Aorta (tissue), 5 donors: ENCODE measurements at places on chromosomes 7 and 10.

GRCh38 chr7:101488826-101489572 lies 126.3 kb downstream of the COL26A1 start:
- H3K27me3 ChIP-seq: no peaks in the 10 kb centered on the region
- H3K4me1 ChIP-seq: no peaks in the 10 kb centered on the region
- H3K4me3 ChIP-seq: no peak overlapping the region
- no peak for DNase-seq
- no peak overlapping the region for H3K27ac ChIP-seq
- no peaks in the 10 kb centered on the region for H3K36me3 ChIP-seq

DNA sequence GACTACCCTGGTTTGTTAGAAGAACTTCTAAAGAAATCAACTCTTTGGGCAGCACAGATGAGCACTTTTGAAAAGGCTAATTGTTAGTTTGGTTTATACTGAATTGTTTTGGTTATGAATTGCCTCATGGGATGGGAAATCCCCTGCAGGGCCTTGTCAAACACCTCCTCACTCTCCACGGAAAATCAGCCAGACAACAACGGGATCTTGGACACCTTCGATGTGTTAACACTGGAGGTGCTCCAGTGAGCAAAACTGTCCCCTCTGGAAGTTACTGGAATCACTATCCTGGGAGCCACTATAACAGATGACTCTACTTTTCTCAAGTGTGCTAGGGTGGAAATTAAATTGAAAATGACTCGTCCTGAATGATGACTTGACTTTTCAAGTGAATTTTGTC lies 38.7 kb downstream of the CDK6 start:
- no peak for DNase-seq
- H3K4me1 ChIP-seq: peaks cover 3% of the 10 kb centered on the region
- no peaks in the 10 kb centered on the region for H3K36me3 ChIP-seq
- H3K27me3 ChIP-seq: no peaks in the 10 kb centered on the region
- no peak overlapping the region for H3K27ac ChIP-seq

DNA sequence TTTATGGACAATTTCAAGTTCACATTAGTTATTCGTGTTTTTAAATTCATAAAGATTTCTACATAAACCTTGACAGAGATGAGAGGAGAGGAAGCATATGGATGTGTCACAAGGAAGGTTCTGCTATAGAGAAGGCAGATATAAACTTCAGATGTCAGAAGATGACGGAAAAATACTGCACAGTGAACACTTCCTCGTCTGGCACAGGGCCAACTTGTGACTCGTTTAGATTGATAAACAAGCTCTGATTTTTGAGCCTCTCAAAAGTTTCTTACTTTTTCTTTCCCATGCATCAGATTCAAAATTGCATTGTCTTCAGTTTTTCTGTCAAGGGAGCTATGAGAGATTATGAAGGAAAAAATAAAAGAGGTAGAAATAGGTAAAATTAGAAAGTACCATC lies 156.4 kb upstream of the MINDY3 start:
- H3K4me1 ChIP-seq: no peaks in the 10 kb centered on the region
- H3K36me3 ChIP-seq: no peaks in the 10 kb centered on the region
- H3K4me3 ChIP-seq: no peak overlapping the region
- H3K27me3 ChIP-seq: no peaks in the 10 kb centered on the region
- DNase-seq: no peak
- no peak overlapping the region for H3K27ac ChIP-seq

DNA sequence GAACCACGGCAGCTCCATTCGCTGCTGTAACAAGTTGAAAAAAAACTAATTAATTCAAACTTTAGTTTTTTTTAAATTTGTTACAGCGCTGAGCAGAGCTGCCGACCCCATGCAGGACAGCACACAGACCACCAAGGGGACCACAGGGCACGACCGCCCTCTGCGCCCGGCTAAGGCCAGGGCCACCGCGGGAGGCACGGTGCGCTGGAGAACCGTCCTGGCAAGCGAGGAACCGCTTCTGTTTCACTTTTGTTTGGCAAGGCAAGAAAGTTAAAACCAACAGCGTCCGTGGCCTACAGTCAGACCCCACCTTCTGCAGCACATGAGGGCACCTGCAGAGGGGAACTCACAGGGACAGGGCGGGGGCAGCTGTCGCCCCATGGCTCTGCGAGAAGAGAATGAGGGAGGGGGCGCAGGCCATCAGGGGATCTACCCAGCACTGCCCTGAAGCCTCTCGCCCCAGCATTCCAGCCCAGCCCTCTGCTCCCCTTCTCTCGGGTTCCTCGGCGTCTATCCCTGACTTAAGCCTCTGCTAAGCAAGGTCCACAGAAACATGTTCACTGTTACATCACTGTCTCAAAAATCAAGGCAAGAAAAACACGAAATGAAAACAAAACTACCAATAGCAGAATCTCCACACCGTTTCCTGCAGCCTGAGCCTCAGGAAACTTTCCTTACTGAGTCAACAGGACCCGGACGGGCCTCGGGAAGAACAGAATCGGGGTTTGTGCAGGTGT lies 204.4 kb downstream of the DIP2C start:
- peak; percentile 63 for DNase-seq
- no peaks in the 10 kb centered on the region for H3K27me3 ChIP-seq
- peak overlapping the region; percentile 7 for H3K4me3 ChIP-seq
- H3K36me3 ChIP-seq: no peaks in the 10 kb centered on the region
- H3K27ac ChIP-seq: peak overlapping the region; percentile 36
- no peaks in the 10 kb centered on the region for H3K4me1 ChIP-seq

GRCh38 chr7:75772081-75773077 lies at the start of gene CCL26:
Gene CCL26, minus strand, starts transcription at chr7:75772211. Its CDS starts 35 bp downstream, at chr7:75772176.
- no peak within 1 kb of the TSS for H3K27ac ChIP-seq
- DNase-seq: peak; percentile 79
- H3K4me3 ChIP-seq: no peak within 1 kb of the TSS
- no peaks in the 10 kb centered on the region for H3K27me3 ChIP-seq
- H3K4me1 ChIP-seq: no peaks in the 10 kb centered on the region
- no peaks in the 10 kb centered on the region for H3K36me3 ChIP-seq

DNA sequence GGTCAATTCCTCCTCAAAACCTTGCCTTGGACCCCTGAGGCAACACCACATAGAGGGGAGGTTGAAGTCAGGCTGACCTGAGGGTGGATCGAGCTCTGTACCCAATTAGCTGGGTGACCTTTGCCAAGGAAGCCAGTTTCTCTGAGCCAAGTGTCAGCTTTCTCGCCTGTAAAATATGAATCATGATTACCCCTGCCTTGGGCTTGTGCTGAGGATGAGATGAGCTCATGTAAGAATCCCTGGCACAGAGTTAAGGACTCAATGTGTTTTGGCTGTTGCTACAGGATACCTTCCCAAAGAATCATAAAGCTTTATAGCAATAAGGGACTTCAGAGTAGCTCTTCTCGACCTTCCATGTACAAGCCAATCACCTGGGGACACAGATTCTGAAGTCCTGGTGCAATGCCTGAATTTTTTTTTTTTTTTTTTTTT lies 43.5 kb upstream of the CACUL1 start:
- H3K4me1 ChIP-seq: no peaks in the 10 kb centered on the region
- H3K4me3 ChIP-seq: no peak overlapping the region
- no peaks in the 10 kb centered on the region for H3K27me3 ChIP-seq
- no peaks in the 10 kb centered on the region for H3K36me3 ChIP-seq
- no peak overlapping the region for H3K27ac ChIP-seq
- no peak for DNase-seq
